ENCODE measurements at places on chromosomes 13 and 19. TPM values are rescaled to one million over a fixed set of nuclear protein-coding genes. Genes with fewer than 3 reads are reported as not detected.

- no peak for DNase-seq
Measured at GRCh38 chr13:95882121-95882520, 171.1 kb downstream of the UGGT2 start.

DNA sequence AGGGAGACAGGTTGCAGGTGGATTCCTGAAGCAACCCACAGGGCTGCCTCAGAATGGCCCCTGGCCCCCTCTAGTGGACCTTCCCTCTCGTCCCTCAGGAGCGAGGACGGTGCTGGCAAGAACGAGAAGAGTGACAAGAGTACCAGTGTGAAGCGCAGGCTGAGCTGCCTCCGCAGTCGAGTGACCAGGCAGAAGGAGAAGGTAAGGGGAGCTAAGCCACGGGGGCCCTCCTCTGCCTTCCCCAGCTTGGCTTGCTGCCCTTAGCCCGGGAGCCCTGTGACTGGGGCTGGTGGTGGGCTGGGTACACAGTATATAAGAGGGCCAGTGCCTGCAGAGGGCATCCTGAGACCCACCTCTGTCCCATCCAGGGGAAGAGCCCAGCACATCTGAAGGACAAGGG is 34.0 kb downstream of the ARHGEF18 start:
- no peak for DNase-seq

GRCh38 chr19:58252102-58252685 is 23.5 kb downstream of the ZNF544 start:
- no peak for DNase-seq

DNA sequence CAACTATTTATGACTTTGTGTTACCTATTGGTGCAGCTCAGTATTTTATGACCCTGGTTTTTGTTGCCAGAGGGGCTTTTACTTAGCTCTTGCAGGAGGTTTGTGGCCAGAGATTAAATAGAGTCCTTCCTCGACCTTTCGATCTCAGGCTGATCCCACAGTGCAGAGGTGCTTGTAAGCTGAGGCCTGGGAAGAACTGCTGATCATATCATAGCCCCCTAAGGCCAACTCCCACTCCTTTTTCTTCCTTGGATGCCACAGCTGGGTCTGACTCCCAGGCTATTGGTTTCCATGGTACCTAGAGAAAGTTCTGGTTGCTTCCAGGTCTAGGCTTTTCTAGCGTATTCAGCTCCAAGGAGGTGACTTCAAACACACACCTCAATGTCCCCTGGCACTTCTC is 324.9 kb downstream of the FOXO1 start:
- DNase-seq = no peak

- DNase-seq = no peak
Measured at GRCh38 chr13:30088312-30088855, 219.0 kb downstream of the KATNAL1 start.

- DNase-seq = peak; percentile 54
Measured at GRCh38 chr13:110216398-110217041, 90.4 kb downstream of the COL4A1 start.

GRCh38 chr13:50390503-50391248 is 375.4 kb downstream of the KCNRG start:
- DNase-seq = no peak

DNA sequence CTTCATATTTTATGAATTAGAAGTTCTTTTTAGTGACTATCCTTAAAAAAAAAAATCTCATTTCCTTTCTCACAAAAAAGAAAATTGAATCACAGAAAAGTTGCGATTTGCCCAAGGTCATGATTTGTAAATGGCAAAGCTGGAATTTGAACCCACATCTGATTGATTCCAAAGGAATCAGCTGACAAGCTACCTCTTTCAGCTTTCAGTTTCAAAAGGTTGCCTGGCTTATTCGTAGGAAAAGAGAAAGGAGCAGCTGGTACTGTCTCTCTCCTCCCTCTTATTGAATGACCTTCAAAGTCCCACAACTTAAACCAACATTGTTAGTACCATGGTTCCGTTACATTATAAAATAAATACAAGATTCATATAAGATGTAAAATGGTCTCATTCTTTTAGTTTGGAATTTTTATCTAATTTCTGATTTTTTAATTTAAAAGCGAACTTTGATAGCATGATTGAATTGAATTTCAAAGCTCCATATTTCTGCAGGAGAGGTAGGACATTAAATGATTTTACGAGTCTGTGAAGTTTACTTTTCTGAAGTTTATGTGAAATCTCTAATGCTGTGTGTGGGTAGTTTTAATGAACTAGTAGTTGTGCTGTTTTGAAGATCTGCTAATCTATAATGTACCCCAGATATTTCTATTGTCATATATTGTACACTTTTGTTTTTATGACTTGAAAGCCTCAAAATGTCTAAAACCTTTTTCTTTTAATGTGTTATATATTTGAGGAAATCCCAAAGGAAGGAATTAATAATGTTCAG is 18.5 kb upstream of the KCTD4 start:
- no peak for DNase-seq

GRCh38 chr19:41161903-41162302 is 31.1 kb upstream of the CYP2S1 start:
- no peak for DNase-seq

GRCh38 chr19:48780631-48781391 is 25.5 kb downstream of the FGF21 start:
- no peak for DNase-seq

DNA sequence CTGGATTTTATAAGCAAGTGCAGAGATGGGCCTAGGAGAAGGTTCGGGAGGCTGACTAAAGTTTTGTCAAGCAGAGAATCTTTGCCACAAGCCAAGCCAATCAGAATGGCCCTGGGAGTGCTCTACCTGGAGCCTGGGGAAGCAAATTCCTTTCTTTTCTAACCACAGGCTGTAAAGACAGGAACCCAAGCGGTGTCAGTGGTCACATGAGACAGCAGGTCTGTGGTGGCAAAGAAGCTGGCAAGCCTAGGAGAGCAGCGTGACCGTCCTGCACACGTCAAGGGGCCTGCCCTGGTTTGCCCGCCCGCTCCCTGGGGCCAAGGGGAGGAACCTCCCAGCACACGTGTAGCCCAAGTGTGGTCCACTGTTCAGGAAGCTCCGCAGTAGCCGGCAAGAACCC is 90.8 kb downstream of the IPO5 start:
- DNase-seq = no peak

PHF11 gene
- total RNA-seq = 19.4 TPM

SIGLEC8 gene
- not detected for total RNA-seq

LIM2 gene
- not detected for total RNA-seq

MAP4K1 gene
- total RNA-seq = 2.9 TPM

SLITRK6 gene
- 10.5 TPM for total RNA-seq

ZNF264 gene
- 52.6 TPM for total RNA-seq

TMPRSS9 gene
- 0.31 TPM for total RNA-seq

SIX5 gene
- total RNA-seq = 21.5 TPM

ZNF229 gene
- 12.3 TPM for total RNA-seq

NOVA2 gene
- 2.9 TPM for total RNA-seq

Measured in tongue (tissue), 3 donors.